ENCODE measurements at places on chromosomes 11 and 22.
A peak's percentile ranks its signal among the peaks of the same experiment; 100 is the strongest.

GRCh38 chr11:61555051-61555969 is 25.6 kb downstream of the SYT7 start:
- DNase-seq: peak; percentile 51

GRCh38 chr11:118868659-118869058 is 15.0 kb upstream of the CXCR5 start:
- no peak for DNase-seq

- no peak for DNase-seq
These were observed 165.9 kb downstream of the BLID start for GRCh38 chr11:121950160-121950559.

DNA sequence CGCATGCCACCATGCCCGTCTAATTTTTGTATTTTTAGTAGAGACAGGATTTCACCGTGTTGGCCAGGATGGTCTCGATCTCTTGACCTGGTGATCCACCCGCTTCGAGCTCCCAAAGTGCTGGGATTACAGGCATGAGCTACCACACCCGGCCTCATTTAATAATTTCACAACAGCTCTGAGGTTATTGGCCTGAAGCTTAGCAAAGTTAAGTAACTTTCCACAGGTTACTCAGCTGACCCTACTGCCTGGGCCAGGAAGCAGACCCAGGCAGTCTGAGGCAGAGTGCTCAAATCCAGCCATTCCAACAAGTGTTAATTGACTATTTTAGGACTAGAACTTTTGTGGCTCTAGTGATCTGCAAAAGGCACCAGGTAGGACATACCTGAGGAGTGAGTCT is 52.2 kb upstream of the L3MBTL2 start:
- DNase-seq: no peak

DNA sequence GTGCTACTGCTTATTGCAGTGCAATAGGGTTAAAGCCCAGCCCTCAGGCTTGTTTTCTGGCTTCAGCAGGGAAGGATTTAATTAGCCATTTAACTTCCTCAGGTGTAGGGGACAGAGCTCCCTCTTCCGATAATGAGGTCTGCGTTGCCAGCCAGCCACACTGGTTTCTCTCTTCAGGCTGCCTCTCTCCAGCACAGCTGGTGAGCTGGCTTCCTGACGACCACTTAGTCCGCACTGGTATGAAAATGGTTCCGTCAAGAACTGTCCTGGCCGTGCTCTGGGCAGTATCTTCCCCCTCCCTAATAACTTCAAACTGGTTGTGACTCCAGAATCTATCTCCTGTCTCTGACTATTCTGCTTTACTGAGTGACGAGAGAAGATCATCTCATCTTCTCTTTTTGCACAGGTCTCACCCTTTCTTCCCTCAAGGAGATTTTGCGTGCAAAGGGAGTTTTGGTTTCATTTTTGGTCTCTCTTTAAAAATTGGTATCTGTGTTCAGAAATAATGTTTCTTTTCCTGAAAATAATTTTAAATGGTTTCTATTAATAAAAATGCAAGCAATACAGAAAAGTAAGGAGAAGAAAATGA is 49.2 kb downstream of the CNTN5 start:
- DNase-seq: peak; percentile 38

DNA sequence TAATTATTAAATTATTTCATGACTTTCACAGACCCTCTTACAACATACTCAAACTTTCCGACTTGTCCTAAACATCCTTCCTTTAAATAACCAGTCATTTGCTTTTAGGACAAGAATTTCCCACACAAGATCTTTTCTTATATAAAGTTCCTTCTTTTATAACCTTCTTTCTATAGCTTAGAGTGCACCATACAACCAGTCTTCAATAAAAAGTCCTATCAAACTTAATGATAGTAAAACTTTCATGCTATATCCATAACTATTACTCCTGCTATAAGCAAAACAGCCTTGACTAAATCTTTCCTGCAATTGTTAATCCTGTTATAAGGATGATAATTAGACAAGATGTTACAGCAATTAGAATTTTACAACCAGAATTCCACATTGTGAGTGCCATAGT is 47.4 kb downstream of the ZNF280B start:
- no peak for DNase-seq

DNA sequence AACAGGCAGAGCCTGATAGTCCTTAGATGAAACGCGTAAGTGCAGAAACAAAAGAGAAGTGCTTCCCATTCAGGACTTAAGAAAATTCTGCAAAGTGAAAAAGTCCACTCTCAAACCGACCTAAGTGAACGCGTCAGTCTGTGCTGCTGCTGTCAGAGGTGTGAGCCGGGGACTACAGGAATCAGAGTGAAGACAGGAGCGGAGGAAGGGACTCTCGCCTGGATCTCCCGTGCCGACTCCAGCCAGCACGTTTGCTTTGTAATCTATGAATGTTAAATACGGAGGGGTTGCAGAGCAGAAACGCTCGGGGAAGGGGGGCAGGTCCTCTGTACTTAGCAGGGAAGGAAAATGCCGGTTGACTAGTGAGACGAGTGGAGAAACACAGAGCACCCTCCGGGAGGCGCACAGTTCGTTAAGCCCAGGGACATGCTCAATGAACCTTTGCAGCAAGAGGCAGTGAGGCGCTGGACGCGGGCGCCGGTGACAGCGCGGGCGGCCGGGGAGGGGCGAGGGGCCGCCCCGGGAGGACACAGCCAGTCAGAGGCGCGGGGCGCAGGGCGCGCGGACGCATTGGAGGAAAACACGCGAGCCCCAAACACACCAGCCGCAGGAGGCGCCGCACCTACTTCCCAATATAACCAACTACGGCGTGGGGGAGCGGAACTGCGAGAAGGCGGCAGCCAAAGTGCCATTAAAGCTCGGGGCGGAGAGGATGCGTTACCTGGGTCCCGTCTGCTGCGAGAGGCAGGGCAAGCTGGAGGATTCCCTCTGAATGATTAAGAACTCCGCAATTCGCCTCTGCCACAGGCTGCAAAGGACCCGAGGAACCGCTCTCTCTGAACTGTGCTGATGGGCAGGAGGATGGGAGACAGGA is at the start of gene CNTN5:
Gene CNTN5, plus strand, starts transcription at position 598 of the 874 bp plus-strand sequence.
- DNase-seq: peak; percentile 70

Measured in mesothelial cell of epicardium (in vitro differentiated cells).